Kidney epithelial cell (primary cell): ENCODE measurements at places on chromosomes 5 and 9.

- no peak for DNase-seq
Measured at GRCh38 chr9:79615038-79615437, 43.3 kb downstream of the TLE4 start.

- no peak for DNase-seq
Measured at GRCh38 chr5:9692576-9692975, 62.4 kb upstream of the TAS2R1 start.

DNA sequence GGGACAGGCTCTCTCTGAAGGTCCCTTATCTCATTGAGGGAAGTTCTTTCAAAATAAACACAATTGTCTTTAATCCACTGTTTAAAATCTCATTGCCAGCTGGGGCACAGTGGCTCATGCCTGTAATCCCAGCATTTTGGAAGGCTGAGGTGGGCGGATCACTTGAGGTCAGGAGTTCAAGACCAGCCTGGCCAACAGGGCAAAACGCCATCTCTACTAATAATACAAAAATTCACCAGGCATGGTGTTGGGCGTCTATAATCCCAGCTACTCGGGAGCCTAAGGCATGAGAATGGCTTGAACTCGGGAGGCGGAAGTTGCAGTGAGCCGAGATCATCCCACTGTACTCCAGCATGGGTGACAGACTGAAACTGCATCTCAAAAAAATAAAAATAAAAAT is 8.3 kb upstream of the NDFIP1 start:
- DNase-seq = no peak

- no peak for DNase-seq
Measured at GRCh38 chr5:5755888-5756287, 333.4 kb downstream of the ICE1 start.

- no peak for DNase-seq
Measured at GRCh38 chr5:9429691-9430215, 116.1 kb downstream of the SEMA5A start.

DNA sequence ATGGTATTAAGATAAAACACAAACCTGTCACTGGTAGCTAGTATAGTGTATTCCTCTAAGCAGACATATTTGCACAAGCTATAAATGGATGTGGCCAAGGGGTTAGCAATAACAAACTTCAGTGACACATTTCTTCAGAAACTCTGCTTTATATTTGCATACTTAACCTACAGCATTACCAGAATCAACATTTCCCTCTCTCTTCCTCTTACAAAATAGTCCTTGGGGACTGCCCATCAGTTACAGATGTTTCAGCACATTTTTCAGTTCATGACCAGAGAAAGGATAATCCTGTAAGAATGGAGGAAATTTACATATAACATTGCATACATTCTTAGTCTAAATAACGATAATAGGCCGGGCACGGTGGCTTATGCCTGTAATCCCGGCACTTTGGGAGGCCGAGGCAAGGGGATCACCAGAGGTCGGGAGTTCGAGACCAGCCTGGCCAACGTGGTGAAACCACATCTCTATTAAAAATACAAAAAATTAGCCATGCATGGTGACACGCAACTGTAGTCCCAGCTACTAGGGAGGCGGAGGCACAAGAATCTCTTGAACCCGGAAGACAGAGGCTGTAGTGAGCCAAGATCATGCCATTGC is 25.3 kb upstream of the SLC1A1 start:
- no peak for DNase-seq

GRCh38 chr9:92600462-92601261 is 64.9 kb upstream of the ECM2 start:
- DNase-seq = no peak

DNA sequence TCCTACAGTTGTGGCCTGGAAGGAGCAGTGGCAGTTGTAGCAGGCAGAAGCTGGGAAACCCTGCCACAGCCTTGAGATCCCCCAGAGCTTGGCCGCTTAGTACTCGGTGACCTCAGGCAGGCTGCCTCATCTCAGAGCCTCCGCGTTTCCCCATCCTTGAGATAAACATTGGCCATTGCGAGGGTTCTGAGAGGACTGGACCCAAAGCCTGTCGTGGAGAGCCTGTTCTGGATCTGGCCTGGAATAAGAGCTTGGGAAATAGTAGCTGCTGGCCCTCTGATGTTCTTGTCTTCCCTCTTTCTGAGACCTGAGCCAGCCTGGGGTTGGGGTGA is 1.3 kb downstream of the MIGA2 start:
- DNase-seq = no peak

DNA sequence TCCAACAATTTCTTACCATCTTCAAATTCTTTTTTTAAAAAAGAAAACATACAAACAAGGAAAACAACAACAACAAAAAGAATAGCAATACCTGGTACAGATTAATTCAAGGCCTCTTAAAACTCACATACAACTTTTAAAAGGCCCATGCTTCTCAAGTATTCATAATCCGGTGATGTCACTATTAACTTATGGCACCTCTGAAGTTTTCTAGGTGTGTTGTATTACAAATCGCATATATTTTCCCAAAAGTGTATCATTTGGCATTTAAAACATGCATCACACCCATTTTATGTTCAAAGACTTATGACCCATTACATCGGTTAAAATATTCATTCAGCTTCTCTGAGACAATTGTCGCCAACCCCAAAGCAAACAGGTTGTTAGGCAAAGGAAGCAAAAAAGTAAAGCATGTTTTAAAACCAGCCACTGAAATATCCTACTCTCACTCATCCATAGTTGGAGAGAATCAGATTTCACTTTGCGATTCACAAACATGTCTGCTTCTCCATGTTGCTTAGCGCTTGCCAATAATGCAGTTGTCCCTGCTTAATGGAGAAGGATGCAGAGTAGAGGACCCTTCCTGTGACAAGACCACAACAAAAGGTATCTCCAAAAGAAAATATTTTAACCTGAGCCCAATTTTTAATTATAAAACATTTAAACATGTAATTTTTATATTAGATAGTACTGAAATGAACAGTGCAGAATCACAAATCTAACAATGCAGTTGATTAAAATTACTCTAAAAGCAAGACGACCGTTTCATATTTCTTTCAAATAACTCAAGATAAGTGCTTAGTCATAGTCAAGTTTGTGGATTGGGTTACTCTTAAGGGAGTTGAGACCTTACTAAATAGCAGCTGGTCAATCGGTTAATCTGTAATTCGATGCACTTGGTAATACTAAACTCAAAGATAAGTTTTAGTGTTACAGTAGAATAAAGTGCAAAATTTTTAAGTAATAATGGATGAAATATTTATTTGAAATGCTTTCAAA is 1.6 kb downstream of the SKP1 start:
- DNase-seq = no peak

DNA sequence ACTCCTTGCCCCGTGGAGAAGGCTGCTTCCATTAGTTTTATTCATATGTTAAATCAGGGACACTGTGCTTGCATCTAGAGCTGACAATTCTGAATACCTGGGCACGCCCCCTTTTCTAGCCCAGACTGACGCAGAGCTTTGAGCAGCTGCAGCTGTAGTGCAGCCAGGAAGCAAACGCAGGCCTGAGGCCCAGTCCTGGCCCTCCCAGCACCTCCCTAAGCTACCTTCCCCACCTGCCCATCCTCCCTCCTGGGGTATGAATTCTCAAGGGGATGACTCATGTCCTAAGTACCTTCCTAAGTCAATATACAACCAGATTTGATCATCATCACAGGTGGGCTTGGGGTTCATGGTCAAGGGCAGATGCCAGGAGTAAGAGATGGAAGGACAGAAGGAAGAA is 3.5 kb downstream of the PHF19 start:
- peak; percentile 79 for DNase-seq

DNA sequence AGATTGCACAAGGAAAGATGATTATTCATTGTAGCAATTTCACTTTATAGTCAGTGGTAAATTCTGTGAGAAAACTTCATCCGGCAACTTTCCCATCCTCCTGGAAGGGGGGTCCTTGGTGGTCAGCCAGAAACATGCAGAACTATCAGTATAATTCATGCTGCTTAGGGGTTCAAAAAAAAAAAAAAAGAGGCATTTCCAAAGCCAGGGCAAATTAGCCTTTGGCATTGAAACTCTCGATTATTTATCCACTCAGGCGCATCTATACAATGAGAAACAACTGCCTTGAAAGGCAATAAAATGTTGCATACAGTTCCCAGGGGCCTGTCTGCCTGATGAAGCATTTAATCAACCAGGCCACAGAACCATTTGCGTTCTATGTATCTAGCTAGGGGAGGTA is 263.3 kb downstream of the TMEM167A start:
- no peak for DNase-seq

- DNase-seq = no peak
Measured at GRCh38 chr5:118778941-118779340, 209.4 kb downstream of the DTWD2 start.

GRCh38 chr5:96079075-96079474 is 117.4 kb upstream of the ELL2 start:
- peak; percentile 91 for DNase-seq

DNA sequence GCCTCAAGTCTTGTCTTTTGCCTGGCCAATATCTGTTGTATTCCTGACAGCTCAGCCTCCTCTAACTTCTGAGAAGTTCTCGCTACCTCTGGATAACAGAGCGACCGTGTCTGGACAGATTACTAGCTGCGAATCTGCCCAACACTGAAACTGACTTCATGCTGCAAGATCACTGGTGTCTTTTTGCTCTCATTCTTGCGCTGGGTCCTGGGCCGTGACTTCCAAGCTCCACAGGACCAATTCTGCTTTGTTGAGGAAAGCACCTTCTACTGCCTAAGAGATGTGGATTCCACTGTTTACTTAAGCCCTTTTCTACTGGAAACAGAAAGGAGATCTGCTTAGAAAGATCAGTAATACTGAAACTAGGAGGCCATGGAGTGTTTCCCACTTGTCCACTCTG is 978.8 kb upstream of the DMAC1 start:
- DNase-seq = no peak

- DNase-seq = no peak
Measured at GRCh38 chr9:121133104-121133816, 58.5 kb downstream of the CNTRL start.

GRCh38 chr5:150051657-150052195 is 34.6 kb downstream of the CSF1R start:
- no peak for DNase-seq

DNA sequence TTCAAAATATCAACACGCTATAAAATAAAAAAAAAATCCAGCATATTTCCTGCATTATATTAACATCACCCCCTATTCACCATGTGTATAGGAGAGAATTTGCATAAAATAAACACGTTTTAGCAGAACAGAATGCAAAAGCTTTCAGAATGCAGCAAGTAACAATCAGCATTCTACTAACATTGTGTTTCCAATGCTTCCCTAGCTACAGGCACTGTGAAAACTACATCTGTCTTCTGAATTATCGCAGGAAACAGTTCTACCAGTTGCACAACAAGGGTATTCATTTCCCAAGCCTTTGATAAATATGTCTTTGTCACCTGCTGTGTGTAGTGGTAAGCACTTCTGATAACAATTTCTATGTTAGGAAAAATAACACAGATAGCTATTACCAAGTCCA is 1015.8 kb downstream of the CDH18 start:
- DNase-seq = no peak

DNA sequence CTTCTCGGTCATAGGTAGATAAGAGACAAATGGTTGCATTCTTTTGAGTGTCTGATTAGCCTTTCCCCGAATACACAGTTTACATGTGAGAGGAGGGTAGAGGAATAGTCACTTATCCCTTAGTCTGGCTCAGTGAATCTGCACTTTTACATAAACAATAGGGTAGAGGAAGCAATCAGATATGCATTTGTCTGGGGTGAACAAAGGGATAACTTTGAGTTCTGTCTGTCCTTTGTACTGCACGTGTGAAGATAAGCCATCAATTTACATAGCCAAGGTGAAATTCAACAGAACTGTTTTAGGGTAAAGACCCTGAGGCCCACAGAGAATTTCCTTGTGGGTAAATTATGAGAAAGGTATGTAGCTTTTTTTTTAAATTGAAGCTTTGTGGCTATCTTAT is 10.1 kb upstream of the IGFBPL1 start:
- DNase-seq = no peak

GRCh38 chr5:110048491-110048890 is 358.8 kb downstream of the MAN2A1 start:
- no peak for DNase-seq

- DNase-seq = no peak
Measured at GRCh38 chr5:149740341-149740740, 10.2 kb downstream of the PPARGC1B start.

DNA sequence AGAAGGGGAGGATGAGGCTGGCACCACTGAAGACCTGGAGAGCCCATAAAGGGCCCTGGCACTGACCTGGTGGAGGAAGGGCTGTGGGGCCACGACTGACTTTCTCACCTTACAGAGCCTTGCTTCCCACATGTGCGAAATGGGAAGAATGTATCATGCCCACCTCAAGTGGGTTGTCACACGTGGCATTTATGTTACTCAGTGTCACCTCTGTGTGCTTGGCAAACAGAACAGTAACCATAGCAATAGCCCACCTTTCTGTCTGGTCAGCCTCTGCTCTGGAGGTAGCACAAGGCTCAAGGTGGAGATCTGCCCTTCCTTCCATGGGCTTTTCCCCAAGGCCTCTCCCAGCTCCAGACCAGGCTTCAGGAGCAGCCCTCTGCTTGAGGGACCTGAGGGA is 16.7 kb downstream of the TCF7 start:
- DNase-seq = no peak

- DNase-seq = no peak
Measured at GRCh38 chr5:74199436-74200210, 440.9 kb downstream of the ENC1 start.

DNA sequence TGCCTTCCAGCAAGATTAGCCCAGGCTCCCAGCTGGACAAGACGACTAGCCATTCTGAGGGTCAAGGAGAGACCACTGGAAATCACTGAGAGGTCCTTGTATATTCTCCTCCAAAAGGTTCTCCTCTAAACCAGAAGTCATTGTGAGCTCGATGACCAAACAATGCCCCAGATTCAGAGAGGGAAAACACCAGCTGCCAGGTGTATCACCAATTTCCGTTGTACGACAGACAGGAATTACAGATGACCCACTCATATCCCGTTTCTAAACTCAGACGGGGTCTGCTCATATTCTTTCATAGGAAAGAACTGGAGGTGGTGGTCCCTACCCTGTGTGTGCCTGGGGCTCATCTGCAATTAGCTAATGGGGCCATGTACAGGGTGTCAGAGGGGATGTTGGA is 14.2 kb downstream of the FAXDC2 start:
- DNase-seq = no peak

- DNase-seq = no peak
Measured at GRCh38 chr9:130450344-130451003, 5.7 kb downstream of the ASS1 start.

GRCh38 chr5:96986450-96986849 is 50.6 kb downstream of the LNPEP start:
- no peak for DNase-seq

DNA sequence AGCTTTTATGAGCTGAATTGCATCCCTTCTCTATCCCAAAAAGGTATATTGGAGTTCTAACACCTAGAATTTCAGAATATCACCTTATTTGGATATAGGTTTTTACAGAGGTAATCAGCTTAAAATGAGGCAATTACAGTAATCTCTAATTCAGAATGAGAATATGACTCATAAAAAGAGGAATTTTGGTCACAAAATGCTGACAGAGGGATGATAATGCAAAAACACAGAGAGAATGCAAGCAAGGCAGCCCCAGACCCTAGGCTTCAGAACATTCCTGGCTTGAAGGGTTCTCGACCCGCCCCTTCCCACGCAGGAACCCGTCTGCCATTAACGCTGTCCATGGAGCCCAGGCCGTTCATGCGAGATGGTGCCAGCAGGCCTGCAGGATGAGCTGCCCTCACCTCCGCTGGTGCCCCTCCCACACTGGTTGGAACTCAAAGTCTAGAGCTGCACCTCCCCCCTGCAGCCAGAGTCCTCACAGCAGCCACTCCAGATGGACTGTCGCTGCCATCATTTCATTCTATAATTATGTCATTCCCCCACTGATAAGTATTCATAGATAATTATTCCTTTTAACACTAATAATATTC is 1173.4 kb upstream of the ACO1 start:
- no peak for DNase-seq
